ENCODE measurements at places on chromosomes 7 and 10. TPM values are rescaled to one million over a fixed set of nuclear protein-coding genes. Genes with fewer than 3 reads are reported as not detected.

DNA sequence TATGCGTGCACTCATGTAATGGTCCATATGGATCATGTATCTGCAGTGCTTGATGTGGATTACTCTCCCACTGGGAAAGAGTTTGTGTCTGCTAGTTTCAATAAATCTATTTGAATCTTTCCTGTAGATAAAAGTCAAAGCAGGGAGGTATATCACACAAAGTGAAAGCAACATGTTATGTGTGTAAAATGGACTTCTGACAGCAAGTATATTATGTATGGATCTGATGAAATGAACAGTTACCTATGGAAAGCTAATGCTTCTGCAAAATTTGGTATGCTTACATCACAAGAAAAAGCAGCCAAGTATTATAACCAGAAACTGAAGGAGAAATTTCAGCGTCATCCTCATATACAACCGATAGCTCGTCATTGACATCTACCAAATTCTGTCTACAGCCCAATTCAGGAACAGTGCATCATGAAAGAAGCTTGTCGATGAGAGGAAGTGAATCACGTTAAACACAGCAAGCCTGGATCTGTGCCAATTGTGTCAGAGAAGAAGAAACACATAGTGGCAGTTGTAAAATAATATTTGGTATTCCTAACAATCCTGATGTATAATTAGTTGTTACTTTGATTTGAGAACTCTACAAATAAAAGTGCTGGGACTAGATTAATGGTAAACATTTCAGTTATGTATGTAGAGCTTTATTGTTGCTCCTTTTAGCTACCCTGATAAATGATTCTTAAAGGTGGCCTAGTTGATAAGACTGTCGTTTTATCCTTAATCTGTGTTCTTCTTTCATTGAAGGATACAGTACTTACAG is 14.2 kb upstream of the SYPL1 start:
- no peak overlapping the region for H3K27ac ChIP-seq
- peaks cover 7% of the 10 kb centered on the region for H3K27me3 ChIP-seq
- no peaks in the 10 kb centered on the region for H3K36me3 ChIP-seq
- DNase-seq = no peak

DNA sequence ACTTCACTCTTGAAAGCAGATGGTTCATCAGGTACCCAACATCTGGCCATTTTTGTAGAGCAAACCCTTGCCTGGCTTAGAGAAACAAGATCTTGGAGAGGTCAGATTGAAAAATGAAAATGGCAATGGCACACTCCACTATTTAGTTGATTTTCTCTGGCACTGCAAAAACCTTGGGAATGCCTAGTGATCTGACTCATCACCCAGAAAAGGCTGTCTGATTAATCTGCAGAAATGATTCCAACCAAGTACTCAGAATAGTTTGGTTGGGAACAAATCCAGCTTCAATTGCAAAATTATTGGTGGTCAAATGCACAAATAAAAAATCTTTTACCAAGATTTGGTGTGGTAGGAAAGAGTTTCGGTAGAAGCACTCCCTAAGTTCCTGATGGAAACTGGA is 351.2 kb downstream of the PHTF2 start:
- peaks cover under 1% of the 10 kb centered on the region for H3K27me3 ChIP-seq
- no peak overlapping the region for H3K27ac ChIP-seq
- H3K36me3 ChIP-seq = no peaks in the 10 kb centered on the region
- peaks cover 7% of the 10 kb centered on the region for H3K4me1 ChIP-seq
- DNase-seq = no peak

DNA sequence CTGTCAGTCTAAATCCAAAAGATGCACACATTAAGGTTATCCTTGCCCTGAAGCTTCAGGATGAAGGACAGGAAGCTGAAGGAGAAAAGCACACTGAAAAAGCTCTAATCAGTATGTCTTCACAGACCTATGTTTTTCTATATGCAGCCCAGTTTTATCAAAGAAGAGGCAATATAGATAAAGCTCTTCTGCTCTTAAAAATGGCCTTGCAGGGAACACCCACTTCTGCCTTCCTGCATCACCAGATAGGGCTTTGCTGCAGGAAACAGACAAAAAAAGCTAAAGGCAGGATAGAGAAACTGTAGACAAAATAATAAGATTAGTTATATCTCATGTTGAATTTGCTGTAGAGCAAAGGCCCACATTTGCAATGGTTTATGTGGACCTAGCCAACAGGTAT is 14.9 kb upstream of the IFIT1B start:
- no peak overlapping the region for H3K27ac ChIP-seq
- DNase-seq = no peak
- no peak overlapping the region for H3K4me3 ChIP-seq

The NAT16 gene
- total RNA-seq = not detected

The HOXA3 gene
- total RNA-seq = not detected

The LRGUK gene
- 0.30 TPM for total RNA-seq

DNA sequence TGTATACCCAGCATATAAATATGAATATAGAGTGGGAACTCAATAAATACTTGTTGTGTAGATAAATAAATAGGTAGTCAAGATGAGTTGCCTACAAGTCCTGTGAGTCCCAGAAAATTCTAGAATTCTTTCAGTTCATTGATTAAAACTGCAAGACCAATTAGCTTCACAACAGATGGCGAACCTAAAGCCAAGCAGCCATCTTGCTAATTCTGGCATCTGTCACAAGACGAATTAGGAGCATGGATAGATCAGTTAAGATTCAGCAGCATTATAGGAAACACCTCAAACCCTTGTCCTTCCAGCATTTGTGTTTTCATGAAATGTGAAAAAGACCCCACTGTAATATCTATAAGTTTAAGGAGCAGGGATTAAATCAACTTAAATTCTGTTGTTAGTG is 552.7 kb downstream of the MAGI2 start:
- H3K27me3 ChIP-seq = no peaks in the 10 kb centered on the region
- no peak overlapping the region for H3K27ac ChIP-seq
- H3K36me3 ChIP-seq = no peaks in the 10 kb centered on the region
- DNase-seq = no peak
- no peak overlapping the region for H3K4me3 ChIP-seq
